ENCODE measurements at places on chromosomes 7 and 10.

DNA sequence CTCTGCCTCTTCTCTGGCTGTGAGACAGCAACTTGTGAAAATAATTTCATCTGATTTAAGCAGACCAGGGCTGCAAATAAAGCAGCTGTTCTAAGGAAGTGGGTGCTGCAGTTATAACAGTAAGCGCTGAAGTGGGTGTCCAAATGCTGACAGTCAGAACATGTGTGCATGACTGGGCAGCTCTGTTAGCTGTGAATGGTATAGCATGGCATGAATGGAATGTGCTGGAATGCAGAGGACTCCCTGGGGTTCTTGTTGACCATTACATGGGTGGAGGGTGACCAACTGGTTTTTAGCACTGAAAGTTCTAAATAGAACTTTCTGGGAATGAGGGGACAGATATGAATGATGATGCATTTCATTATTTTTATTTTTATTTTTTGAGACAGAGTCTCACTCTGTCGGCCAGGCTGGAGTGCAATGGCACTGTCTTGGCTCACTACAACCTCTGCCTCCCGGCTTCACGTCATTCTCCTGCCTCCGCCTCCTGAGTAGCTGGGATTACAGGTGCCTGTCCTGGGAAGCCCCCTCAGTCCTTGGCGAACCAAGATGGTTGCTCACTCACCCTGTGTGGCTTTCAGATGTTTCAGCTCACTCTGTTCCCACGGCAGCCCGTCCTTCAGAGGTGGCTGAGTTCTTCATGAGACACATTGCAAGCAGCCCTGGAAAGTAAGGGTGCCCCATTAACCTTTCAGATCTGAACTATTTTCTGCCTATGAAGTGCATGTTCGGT is 319.8 kb upstream of the PHYHIPL start:
- DNase-seq, result no peak

GRCh38 chr10:21655687-21656086 is 121.7 kb downstream of the MLLT10 start:
- no peak for DNase-seq

DNA sequence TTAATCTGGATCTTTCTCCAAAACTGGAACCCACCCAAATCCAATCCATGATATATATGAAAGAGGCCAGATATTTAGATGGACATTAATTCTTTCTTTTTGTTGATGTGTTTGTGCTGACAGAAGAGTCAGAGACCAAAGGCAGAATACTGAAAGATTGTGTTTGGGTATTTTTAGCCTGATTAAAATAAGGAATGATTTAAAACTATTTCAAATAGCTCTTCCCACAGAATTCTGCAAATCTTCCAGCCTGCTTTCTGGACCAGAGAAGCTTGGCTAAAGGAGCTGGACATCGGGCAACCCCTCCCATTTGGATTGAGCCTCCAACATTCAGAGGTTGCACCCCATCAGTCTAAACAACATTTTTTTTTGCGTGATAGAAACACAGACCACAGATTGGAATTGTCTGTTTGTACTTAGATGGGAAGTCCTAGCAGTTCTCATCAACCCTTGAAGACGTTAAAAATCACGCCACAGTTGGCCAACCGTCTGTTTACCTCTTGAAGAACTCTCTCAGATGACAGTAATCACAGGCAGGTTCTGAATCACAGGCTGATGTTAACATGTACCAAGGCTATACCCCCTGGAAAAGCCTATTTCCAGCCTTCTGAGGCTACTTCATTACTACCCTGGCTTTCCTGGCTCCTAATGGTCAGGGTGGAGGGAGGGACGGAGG is 155.2 kb upstream of the NRP1 start:
- DNase-seq, result no peak

GRCh38 chr10:31031205-31031557 is 484 bp downstream of the ZNF438 start:
- no peak for DNase-seq

All from BE2C (cell line).